Stimulated activated CD4-positive, alpha-beta T cell treated with anti-CD3 and anti-CD28 coated beads, Interleukin-1b, Interleukin-23, amount 100 ng/mL, for 1 hour (primary cell): ENCODE measurements at places on chromosomes 5 and 9.

DNA sequence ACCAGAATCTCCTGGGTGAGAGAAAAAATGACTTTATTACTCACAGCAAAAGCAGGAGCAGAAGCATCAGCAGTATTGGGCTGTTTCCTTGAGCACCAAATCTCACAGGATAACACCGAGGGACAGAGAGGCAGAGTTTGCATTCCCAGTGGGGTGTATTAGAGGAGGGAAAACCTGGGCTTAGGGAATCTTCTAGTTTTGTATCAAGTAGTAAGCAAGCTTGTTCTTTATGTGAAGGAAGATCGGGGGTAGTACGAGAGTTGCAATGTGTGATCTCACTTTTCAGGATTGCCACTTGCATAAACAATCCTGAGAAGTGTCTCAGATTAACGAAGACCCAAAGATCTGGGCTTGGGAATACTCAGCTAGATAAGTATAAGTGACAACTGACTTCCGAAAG is 1163.0 kb downstream of the TAF11L14 start:
- no peak for DNase-seq

GRCh38 chr9:127136081-127136879 is 13.8 kb upstream of the ANGPTL2 start:
- no peak for DNase-seq

DNA sequence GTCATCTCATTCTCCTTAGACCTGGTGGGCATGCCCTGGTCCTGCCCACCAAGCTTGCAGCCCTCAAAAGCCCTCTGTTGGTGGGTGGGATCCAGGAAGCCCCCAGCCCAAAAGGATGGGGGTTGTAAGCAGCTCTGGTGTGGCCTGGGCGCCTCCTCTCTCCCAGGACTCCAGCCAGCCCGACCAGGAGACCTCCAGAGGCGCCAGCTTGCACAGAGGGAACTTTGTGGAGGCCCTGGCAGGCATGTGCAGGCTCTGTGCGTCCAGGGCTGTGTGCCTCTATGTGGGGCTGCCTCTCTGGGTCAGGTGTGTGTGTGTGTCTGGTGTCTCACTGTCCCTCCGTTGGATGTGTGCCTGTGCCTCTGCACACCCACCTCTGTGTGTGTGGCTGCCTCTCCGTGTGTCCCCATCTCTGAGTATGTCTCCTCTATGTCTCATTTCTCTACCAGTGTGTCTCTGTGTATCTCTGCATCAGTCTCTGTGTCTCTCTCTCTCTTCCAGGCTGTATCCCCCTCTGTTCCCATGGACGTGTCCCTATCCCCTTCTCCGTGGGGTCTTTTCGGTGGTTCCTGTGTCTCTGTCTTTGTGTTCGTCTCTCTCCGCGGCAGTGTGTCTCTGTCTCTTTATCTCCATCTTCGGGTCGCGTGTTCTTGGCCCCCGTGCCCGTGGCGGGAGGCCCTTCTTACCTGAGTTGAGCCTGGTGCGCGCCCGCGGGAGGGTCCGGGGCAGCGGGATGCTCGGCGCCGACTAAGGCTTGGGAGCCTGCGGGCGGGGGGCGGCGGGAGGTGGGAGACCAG is 501 bp downstream of the ENHO start:
- no peak for DNase-seq

GRCh38 chr5:40603378-40603777 is 76.3 kb upstream of the PTGER4 start:
- DNase-seq, result no peak

DNA sequence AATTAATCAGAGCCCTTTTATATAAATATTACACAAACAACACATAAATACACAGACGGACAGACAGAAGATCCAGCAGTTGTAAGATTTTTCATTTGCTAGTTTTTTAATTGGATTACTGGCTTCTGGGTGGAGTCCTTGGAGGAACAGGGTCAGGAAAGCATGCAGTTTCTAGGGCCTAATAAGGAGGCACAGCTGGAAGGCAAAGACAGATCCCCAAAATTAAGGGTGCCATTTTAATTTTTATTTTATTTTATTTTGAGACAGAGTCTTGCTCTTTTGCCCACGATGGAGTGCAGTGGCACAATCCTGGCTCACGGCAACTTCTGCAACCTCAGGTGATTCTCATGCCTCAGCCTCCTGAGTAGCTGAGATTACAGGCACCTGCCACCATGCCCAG is 49.5 kb downstream of the PTGS1 start:
- DNase-seq, result no peak

GRCh38 chr9:70542311-70542931 is 128.0 kb upstream of the KLF9 start:
- no peak for DNase-seq
